Stimulated activated CD4-positive, alpha-beta T cell treated with anti-CD3 and anti-CD28 coated beads, Interleukin-15, amount 100 ng/mL, for 1 hour (primary cell): ENCODE measurements at places on chromosomes 7 and 10.

DNA sequence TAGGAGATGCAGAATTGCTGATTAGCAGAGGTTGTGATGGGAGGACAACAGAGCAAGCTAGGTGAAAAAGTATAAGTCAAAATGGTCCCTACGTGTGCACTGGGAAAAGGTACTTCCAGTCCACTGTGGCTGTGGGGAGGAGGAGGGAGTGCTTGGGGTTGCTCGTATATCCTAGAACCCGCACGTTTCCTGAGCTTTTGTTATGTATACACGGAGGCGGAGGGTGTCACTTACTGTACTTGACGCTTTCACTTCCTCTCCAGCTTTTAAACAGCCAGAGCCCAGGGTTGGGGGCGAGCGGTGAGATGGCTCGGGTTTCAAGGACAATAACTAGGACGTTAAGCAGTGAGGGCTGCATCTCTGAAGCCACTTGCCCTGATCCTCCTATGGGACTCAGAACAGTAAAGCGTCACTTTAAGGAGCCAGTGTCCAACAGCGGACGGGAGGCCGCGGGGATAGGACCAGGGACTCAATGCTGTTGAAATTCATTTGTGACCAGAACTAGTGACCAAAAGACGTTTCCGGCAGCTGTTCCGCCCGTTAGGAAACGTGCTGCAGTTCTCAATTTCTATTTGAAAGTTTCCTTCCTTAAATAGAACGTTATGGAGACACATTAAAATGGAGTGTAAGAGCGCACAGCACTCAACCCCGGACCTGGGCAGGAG is 985 bp upstream of the ETV1 start:
- DNase-seq: no peak

GRCh38 chr7:47884675-47885074 is 63.6 kb downstream of the PKD1L1 start:
- no peak for DNase-seq

DNA sequence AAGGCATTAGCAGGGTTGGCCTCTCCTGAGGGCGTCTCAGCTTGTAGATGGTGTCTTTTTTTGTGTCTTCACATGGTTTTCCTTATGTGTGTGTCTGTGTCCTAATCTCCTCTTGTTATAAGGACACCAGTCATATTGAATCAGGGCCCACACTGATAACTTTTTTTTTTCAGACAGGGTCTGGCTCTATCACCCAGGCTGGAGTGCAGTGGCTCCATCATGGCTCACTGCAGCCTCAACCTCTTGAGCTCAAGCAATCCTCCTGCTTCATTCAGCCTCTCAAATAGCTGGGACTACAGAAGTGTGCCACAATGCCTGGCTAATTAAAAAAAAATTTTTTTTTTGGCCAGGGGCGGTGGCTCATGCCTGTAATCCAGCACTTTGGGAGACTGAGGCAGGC is 41.3 kb upstream of the KMT2C start:
- DNase-seq: no peak

DNA sequence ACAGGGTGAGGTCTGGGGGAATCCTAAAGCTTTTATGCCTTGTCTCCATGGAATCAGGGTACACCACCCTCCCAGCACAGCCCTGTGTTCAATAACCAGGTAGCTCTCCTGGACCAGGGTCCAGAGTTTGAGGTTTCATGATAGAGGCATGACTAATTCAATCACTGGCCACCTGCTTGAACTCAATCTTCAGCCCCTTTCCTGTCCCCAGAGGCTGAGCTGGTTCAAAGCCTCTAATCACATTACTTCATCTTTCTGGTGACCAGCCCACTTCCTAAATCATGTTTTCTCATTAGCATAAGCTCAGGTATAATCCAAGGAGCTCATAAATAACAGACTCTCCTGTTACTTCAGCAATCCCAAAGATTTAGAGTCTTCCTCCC is 20.5 kb downstream of the CRPPA start:
- DNase-seq: no peak

- no peak for DNase-seq
Measured at GRCh38 chr7:7795630-7796121, 77.3 kb upstream of the RPA3 start.

GRCh38 chr10:96440361-96441292 is 73.1 kb downstream of the TLL2 start:
- DNase-seq: no peak
